ENCODE measurements at places on chromosomes 7 and 10.

DNA sequence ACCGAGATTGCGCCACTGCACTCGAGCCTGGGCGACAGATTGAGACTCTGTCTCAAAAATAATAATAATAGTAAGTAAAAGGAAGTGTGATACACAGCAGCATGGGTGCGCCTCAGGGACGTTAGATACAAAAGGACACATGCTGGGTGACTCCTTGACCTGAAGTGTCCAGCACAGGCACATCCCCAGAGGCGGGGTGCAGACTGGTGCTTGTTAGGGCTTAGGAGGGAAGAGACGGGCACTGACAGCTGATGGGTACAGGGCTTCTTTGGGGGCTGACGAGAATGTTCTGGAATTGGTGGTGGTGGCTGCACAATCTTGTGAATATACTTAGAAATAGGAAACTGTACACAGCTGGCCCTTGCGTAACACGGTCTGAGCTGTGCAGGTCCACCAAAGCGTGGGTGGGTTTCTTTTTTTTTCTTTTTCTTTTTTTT, 61.8 kb upstream of the DNAJB6 start:
- no peak overlapping the region for H3K4me3 ChIP-seq
- peaks cover 6% of the 10 kb centered on the region for H3K27me3 ChIP-seq
- no peak overlapping the region for H3K27ac ChIP-seq
- no peak for DNase-seq
- peaks cover 7% of the 10 kb centered on the region for H3K36me3 ChIP-seq

- H3K27ac ChIP-seq, result no peak overlapping the region
- DNase-seq, result no peak
- no peaks in the 10 kb centered on the region for H3K36me3 ChIP-seq
- H3K4me1 ChIP-seq, result no peaks in the 10 kb centered on the region
- H3K27me3 ChIP-seq, result peaks cover 26% of the 10 kb centered on the region
Measured at GRCh38 chr10:33423154-33423529, 88.7 kb upstream of the NRP1 start.

GRCh38 chr7:112079673-112080072, 126.5 kb downstream of the DOCK4 start:
- DNase-seq, result no peak
- no peak overlapping the region for H3K4me3 ChIP-seq
- H3K27ac ChIP-seq, result no peak overlapping the region
- H3K36me3 ChIP-seq, result no peaks in the 10 kb centered on the region
- peaks cover 7% of the 10 kb centered on the region for H3K4me1 ChIP-seq
- peaks cover 4% of the 10 kb centered on the region for H3K27me3 ChIP-seq

DNA sequence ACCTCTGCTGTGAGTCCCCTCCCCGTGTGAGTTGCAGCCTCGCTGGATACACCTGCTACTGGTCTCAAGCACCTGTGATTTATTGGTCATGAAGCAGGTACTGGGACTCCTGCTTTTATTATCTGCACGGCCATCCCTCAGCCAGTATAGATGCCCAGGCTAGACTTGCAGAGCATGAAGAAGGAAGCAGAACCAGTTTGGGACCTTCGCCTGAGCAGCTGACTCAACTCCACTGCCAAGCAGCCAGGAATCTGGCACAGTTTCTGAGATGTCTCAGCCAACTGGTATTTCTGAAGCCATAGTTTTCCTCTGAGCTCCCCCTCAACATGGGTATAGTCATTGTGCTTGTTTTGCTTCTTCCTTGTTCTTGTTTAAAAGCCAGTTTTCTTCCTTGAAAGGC, 28.0 kb upstream of the SLC39A12 start:
- DNase-seq, result no peak
- H3K36me3 ChIP-seq, result no peaks in the 10 kb centered on the region
- no peaks in the 10 kb centered on the region for H3K4me1 ChIP-seq
- no peaks in the 10 kb centered on the region for H3K27me3 ChIP-seq

DNA sequence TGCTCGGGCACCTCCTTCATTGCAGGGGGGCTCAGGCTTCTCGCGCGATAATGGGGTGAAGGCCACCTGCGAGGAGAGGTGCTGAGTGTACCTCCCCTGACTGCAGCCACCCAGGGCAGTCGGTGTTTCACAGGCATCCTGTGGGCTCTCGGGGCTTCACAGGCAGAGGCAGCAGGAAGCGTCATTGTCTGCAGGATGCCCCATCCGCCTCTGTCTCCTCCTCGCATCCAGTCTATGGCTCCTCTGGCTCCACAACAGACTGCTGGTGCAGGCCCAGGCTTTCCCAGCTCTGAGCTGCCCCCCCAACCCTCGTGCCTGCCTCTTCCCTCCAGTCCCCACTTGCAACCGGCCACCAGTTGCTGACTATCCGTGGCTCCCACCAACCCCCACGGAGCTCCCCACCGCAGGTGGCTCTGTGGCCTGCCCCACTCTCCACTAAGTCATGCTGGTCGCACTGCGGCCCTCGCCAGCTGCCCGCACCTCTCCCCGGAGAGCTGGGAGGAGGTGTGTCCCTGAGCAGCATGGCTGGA, 36.5 kb downstream of the CAMK2B start:
- peaks cover 5% of the 10 kb centered on the region for H3K27me3 ChIP-seq
- H3K4me3 ChIP-seq, result no peak overlapping the region
- no peaks in the 10 kb centered on the region for H3K4me1 ChIP-seq

- no peaks in the 10 kb centered on the region for H3K36me3 ChIP-seq
- no peak for DNase-seq
- no peak overlapping the region for H3K27ac ChIP-seq
- H3K27me3 ChIP-seq, result peaks cover 38% of the 10 kb centered on the region
- H3K4me3 ChIP-seq, result no peak overlapping the region
Measured at GRCh38 chr7:6237730-6238129, 34.7 kb downstream of the CYTH3 start.

GRCh38 chr10:81905161-81905560, 30.2 kb downstream of the NRG3 start:
- H3K36me3 ChIP-seq, result no peaks in the 10 kb centered on the region
- no peaks in the 10 kb centered on the region for H3K4me1 ChIP-seq
- H3K27me3 ChIP-seq, result no peaks in the 10 kb centered on the region

DNA sequence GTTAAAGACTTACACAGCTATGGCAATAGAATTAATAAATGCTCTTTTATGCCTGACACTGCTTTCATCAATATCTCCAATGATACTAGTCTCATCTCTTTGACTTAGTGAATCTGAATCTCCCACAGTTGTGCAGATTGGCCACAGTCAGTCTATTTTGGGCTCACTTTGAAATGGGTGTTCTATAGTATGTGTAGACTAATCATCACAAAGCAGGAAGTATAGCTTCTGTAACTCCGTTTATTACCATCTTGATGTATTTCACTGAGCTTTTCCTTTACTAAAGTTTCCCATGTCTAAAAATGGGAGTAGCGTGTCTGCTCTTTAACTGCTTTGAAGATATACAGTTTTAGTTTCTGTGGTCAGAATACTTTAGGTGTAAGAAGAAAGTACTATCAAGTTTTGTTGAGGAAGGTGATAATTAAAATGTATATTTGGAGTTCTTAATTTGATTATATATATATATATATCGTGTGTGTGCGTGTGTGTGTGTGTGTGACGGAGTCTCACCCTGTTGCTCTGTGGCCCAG, 70.1 kb downstream of the ST7 start:
- H3K36me3 ChIP-seq, result no peaks in the 10 kb centered on the region
- no peak overlapping the region for H3K4me3 ChIP-seq
- no peak overlapping the region for H3K27ac ChIP-seq
- peaks cover 5% of the 10 kb centered on the region for H3K4me1 ChIP-seq
